ENCODE measurements at places on chromosomes 6 and 20. TPM values are rescaled to one million over a fixed set of nuclear protein-coding genes. Genes with fewer than 3 reads are reported as not detected.

DNA sequence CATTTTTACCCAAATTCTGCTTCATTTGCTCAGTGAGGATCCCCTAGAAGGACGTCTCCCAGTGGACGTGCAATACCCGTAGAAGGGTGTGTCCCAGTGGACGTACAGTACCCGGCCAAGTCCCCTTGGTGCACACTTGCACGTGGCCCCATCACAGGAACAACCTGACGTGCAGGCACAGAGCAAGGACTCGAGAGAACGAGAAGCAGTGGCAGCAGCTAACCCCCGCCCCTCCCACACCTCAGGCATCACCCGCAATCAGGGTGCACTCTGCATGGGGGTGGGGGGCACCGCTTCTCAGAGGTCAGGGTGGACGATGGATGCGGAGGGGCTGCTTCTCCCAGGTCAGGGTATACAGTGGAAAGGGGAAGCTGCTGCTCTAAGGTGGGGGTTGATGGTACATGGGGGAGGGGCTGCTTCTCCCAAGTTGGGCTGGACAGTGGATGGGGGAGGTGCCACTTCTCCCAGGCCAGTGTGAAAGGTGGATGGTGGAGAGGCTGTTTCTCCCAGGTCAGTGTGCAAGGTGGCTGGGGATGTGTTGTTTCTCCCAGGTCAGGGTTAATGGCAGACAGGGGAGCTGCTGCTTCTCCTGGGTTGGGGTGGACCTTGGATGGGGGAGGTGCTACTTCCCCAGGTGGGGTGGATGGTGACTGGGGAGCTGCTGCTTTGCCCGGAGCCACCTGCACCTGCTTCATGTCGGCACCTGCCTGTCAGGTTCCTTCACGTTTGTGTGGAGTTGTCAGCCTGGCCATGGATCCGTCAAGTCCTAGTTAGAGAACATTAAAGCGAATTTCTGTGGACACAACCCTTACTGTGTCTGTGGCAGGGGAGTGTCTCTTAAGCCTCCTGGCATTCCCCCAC is 1.0 kb upstream of the THBS2 start:
- DNase-seq: peak; percentile 61

DNA sequence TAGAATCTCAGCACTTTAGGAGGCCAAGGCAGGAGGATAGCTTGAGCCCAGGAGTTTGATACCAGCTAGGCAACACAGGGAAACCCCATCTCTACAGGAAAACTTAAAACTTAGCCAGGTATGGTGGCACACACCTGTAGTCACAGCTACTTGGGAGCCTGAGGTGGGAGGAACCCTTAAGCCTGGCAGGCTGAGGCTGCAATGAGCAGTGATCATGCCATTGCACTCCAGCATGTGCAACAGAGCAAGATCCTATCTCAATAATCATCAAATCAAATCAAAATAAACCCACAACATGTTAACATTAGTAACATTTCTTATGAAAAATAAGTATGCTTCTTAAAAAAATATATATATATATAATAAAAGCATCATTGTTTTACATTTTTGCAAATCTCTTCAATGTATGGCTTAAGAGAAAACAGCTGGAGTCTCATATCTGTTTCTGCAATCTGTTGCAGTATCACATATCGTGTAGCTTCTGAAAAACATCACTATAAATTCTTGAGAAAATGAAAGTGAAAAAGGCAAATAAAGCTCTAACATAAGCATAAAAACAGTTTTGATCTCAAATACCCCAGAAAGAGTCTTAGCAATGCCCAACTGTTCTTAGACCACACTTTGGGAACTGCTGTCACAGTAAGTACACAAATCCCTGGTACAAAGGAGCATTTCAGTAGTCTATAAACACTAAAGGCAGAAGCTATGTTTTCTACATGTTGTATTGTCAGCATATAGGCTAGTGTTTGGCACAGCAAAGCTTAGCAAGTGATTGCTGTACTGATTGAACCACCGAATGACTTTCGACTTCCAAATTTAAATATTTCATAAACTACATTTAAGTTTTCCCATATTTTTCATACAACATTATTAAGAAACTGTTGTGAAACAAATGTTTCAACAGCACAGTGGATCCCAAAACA is 8.0 kb downstream of the MMUT start:
- no peak for DNase-seq

GRCh38 chr6:43947860-43948259 is 177.8 kb downstream of the VEGFA start:
- no peak for DNase-seq

CHRNA4 gene
- not detected for total RNA-seq

GPSM3 gene
- 26.2 TPM for total RNA-seq

GRCh38 chr6:11094411-11094851 is 797 bp downstream of the SMIM13 start:
- DNase-seq: peak; percentile 78

DNA sequence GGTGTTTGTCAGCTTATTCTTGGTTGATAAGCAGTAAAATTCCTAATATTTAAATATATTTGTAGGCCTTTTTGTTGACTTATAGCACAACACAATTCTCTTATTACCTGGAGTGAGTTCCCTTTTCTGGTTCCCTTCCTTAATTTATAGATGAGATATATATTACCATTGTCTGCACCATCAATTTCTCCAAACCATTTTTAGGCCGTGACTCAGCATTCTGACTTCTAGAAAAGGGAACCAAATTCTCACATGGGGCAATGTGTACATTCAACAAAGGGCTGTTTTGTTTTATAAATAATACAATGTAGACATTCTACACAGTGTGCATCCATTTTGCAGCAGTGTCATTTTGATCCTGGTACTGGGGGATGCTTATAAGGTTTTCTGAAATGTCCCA is 52.8 kb downstream of the NCOA7 start:
- no peak for DNase-seq

- no peak for DNase-seq
Observed at GRCh38 chr6:84249724-84250123, 22.3 kb upstream of the CEP162 start.

DNA sequence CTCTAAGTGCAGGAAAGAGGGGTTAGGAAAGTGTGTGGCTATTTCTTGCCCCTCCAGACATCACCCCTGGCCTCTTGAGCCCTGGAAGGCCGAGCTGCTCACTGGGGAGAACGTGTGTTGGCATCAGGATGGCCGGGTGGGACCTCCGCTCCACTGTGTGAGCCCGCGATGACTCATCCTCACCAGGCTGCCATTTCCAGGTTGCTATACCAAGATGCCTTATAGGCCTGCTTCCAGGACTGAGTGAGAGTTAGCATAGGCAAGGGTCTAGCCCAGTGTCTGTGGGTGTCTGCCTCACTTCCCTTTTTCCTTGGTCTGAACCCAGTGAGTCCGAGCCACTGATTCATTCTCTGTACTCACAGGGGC is 105.0 kb downstream of the MRPL14 start:
- DNase-seq: no peak

- no peak for DNase-seq
Observed at GRCh38 chr6:112330879-112331265, 16.3 kb upstream of the RFPL4B start.

DNA sequence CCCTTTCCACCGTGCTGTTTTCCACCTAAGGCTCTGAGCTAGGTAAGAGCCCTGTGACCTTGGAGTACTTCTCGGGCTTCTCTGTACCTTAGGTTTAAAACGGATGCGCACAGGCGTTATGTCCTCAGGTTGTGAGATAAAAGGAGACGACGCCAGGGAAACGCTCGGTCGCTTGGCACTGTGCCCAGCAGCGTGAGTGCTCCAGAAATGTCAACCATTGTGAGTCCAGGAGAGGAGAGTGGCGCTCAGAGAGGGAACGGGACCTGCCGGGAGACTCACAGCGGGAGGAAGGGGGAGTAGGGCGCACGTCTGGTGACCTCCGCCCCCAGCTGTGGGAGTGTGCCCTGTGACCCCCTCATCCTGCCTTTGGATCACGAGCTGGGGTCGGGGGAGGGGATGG is 33.8 kb upstream of the SCRT2 start:
- DNase-seq: no peak

FRS3 gene
- 5.4 TPM for total RNA-seq

DNA sequence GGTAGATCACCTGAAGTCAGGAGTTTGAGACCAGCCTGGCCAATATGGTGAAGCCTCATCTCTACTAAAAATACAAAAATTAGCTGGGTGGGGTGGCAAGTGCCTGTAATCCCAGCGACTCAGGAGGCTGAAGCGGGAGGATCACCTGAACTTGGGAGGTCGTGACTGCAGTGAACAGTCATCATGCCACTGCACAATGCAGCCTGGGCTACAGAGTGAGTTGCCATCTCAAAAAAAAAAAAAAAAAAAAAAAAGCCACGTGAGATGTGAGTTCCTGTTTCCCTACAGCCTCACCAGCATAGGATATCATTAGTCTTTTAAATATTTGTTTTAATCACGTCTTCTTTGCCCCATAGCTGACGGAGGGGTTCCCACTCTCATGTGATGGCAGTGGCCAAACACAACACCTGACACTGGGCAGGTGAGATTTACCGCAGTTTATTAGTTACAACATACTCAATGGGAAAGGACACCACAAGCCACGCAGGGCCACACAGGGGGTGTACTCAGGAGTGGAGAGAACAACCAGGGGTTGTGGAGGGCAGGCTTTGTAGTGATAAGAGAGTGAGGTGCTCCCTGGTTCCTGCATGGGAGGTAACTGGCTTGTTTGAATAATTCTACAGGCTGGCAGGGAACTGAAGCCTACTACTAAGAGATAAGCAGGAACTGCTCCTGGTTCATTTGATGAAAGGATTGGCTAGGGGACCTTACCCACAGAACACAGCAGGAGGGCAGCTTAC is 4.6 kb upstream of the LZTS3 start:
- peak; percentile 60 for DNase-seq

GRCh38 chr20:11281240-11281639 is 607.4 kb upstream of the JAG1 start:
- no peak for DNase-seq

RBCK1 gene
- total RNA-seq: 70.0 TPM

GRCh38 chr6:140858381-140858971 is 1274.2 kb upstream of the GJE1 start:
- DNase-seq: no peak

- DNase-seq: no peak
Observed at GRCh38 chr6:24460966-24461365, 28.4 kb downstream of the GPLD1 start.

KCNQ5 gene
- total RNA-seq: 8.1 TPM

DNA sequence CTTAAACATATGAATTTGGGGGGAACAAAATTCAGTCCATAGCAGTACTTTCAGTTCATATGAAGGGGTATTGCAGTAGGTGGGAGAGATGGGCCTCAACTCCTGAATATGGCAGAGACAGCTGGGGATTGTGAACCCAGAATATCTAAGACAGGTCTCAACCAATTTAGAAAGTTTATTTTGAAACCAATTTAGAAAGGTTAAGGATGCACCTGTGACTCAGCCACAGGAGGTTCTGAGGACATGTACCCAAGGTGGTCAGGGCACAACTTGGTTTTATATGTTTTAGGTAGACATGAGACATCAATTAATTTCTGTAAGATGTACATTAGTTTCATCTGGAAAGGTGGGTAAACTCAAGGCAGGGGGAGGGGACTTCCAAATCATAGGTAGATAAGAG is 59.5 kb downstream of the MYO6 start:
- DNase-seq: no peak

GRCh38 chr6:108846628-108847027 is 1.6 kb upstream of the ARMC2 start:
- no peak for DNase-seq

OR12D3 gene
- not detected for total RNA-seq

EPPIN gene
- not detected for total RNA-seq

OPRL1 gene
- 2.9 TPM for total RNA-seq

SULF2 gene
- total RNA-seq: 85.8 TPM

DNA sequence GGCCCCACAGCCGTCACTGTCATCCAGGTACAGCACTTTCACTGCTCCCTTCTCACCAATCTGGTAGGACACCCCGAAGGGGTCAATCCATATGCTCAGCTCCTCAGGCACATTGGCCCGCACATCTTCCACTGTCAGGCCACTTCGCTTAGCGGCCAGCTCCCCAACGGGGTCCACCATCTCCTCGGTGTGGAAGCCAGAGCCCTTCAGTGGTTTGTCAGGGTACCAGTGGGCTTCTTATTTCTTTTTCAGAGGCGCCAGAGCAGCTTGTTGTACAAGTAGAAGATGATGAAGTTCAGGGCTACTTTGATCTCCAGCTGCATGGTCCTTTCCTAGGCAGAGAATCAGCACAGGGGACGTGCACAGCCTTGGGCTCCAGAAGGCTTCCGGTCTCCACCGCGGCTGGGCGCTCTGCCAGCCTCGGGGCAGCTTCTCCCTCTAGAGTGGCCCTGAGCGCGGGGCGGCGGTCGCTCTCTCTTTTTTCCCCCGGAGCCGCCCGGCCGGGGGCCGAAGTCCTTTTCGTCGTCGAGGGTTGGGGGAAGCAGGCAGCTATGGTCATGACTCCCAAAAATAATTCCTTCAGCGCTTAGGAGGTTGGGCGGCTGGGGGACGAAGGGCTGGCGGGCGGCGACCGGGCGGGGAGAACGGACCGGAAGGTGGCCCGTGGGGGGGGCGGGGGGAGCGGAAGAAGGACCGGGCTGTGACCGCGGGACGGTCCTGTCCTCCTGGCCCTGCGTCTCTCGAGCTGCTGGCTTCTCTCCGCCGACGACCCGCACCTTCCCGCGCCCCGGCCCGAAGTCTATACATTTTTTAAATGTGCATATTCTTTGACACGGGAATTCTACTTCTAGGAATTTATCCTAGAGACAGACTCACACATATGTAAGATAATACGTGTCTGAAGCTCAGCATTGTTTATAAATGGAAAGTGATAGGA is 6.5 kb upstream of the ZSCAN9 start:
- DNase-seq: peak; percentile 88

EYS gene
- not detected for total RNA-seq

LINC00237 gene
- total RNA-seq: not detected

TNFRSF21 gene
- total RNA-seq: 4.5 TPM

FHL5 gene
- total RNA-seq: 38.3 TPM

- DNase-seq: no peak
Observed at GRCh38 chr6:122136386-122136785, 263.1 kb upstream of the HSF2 start.

GRCh38 chr6:154165478-154165877 is 126.4 kb downstream of the OPRM1 start:
- no peak for DNase-seq

MDFI gene
- 22.3 TPM for total RNA-seq

TNFRSF6B gene
- 5.9 TPM for total RNA-seq

- DNase-seq: no peak
Observed at GRCh38 chr6:99364026-99364425, 14.6 kb upstream of the FAXC start.

GPR6 gene
- total RNA-seq: not detected

DNA sequence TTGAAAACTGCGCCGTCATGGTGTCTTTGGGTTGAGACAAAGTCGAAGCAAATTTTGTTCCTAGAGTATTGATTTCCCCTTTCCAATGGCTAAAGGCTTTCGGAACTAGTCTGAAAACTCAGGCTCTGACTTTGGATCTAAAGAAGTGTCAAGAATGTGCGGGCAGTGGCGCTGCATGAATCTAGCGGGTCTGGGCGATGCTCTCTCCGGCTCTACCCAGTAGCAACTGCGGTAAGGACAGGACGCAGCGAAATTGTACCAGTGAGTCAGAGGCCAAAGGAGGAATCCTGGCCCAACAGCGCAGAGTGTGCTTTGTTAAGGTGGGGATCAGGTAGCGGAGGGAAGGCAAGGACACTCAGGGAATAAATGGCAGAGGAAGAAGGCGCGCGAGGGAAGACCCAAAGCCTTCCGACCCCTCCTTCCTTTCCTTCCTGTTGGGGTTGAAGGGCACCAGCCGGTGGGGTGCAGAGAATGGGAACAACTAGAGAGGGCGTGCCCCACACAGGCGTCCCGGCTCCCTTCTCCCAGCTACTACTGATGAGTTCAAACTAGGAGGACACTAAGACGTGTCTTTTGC is 32.1 kb downstream of the HLA-F start:
- no peak for DNase-seq

Data from aorta (tissue), 5 donors.